ENCODE measurements at places on chromosomes 11 and 22.

DNA sequence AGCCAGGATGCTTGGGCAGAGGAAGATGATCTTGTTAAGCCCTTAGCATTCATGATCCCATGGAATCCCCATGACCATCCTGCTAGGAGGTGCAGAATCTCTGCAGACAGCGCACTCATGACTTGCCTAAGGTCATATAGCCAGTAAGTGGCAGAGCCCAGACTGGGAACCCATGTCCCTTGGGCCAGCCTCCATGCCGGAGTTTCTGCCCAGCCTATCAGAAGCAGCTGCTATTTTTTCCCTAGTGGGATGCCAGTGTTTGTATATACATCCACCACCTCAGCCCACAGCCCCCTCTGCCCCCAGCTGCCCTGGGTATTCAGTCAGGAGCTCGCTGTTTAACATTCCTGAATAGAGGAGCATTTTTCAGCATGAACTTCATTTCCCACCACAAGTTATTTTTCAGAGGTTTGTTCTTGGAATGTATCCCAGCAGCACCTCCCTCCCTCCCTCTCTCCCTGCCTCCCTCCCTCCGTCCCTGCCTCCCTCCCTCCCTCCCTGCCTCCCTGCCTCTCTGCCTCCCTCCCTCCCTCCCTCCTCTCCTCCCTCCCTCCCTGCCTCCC is 34.4 kb upstream of the SUSD2 start:
- peak; percentile 31 for DNase-seq

DNA sequence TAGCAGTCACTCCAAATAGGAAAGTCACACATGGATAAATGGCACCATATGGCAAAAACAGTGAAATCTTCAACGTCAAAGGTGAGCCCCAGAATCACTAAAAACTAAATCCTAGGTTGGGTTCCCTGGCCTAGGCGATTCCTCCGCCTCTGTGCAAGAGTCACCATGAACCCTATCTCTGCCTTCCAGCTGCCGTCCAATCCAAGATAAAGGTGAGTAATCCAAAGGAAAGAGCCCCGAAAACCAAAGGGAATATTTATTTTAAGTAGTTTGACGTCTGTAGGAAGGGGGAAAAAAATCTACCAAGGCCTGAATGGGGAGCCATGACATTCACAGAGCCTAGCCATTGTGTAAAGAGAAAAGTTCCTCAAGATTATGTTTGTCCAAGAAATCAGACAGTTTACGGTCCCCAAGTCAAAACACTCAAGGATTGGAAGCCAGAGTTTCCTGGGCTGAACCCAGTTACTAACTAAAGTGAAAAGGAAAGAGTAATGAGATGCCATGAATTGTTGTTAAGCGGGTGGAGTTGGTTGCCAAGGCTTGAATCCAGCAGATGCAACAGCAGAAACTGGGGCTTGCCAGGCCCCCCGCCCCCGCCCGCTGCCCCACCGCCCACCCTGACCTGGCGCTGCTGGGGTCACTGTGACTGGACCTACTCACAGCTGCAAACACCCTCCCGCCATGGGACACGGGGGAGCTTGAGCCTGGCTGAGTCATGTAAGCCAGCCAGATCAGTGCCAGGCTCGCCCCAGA is 39.7 kb upstream of the ETS1 start:
- DNase-seq, result no peak

GRCh38 chr11:36865846-36866245 is 267.8 kb upstream of the RAG2 start:
- DNase-seq, result no peak

GRCh38 chr11:72451831-72452376 is 17.6 kb upstream of the CLPB start:
- DNase-seq, result no peak

- no peak for DNase-seq
Measured at GRCh38 chr11:76802621-76803020, 19.5 kb downstream of the TSKU start.

- no peak for DNase-seq
Measured at GRCh38 chr11:62505440-62506091, 41.0 kb downstream of the AHNAK start.
